Hepatocyte (in vitro differentiated cells): ENCODE measurements at places on chromosomes 12 and 14. TPM values are rescaled to one million over a fixed set of nuclear protein-coding genes. Genes with fewer than 3 reads are reported as not detected.

- no peak for DNase-seq
These were observed 99.0 kb upstream of the DDHD1 start for GRCh38 chr14:53252141-53252540.

The OR6C4 gene
- polyA plus RNA-seq = not detected in 2 replicates

GRCh38 chr14:58291646-58292045 is 6.7 kb upstream of the ARID4A start:
- DNase-seq = no peak

GRCh38 chr14:71414631-71415403 is 507.6 kb downstream of the PCNX1 start:
- no peak for DNase-seq

GRCh38 chr12:89206390-89206789 is 145.9 kb downstream of the DUSP6 start:
- DNase-seq = no peak

DNA sequence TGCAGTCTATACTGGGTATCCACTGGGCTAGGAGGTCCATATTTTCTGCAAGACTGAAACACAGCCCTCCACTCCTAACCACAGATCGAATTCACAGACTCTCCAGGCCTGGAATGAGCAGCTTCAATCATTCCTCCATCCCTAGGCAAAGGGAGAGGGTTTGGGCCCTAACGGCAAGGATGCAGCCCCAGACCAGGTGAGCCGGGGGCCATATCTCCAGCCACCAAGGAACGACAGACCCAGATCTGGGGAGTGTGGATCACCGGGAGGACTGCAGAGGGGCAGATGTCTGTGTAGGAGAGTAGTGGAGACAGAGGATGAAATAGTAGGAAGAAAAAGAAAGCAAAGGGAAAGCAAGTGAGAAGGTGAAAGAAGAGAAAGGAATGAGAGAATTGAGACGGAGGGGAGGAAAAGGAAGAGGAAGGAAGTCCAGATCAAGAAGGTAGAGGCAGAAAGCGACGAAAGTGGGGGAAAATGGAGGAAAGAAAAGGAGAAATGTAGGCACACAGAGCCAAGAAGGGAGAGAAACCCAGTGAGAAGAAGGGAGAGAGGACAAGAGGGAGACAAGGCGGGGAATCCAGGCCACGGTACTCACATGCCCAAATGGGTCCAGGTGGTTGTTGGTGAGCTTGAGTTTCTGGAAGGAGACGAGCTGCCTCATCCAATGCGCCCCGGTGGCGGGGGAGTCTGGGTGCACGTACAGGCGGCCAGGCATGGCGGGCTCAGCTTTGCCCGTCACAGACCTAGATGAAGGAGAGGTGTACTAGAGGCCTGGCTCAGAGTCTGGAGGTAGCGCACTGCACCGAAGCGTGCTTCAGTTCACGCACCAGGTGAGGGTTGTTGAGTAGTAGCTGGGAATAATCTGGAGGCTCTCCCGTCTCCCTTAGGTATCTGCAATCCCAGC is 7.7 kb downstream of the TBX5 start:
- no peak for DNase-seq

- DNase-seq = no peak
These were observed 25.7 kb downstream of the TBC1D15 start for GRCh38 chr12:71865166-71865713.

- DNase-seq = peak; percentile 3
These were observed 77.2 kb downstream of the BAZ1A start for GRCh38 chr14:34797747-34798583.

DNA sequence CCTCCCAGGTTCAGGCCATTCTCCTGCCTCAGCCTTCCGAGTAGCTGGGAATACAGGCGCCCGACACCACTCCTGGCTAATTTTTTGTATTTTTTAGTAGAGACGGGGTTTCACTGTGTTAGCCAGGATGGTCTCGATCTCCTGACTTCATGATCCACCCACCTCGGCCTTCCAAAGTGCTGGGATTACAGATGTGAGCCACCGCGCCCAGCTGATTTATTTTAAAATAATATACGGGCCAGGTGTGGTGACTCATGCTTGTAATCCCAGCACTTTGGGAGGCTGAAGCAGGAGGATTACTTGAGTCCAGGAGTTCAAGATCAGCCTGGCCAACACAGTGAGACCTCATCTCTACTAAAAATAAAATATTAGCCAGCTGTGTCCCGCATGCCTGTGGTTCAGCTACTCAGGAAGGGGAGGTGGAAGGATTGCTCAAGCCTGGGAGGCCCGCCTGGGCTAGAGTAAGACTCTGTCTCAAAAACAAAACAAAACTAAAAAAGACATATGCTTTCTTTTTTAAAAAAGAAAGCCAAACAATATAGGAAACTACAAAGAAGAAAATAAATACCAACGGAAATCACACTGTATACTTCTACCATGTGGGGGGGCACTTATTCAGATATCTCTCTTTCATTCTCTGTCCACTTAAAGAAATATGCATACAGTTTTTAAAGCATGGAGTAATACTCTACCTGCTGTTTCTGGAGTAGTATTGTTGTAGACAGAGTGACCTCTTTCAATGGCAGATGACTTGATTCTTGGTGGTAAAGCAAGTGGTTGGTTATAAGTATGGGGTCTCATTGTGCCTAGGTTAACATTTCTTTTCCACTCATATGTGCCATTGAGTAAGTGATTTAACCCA is 930 bp upstream of the MIA2 start:
- peak; percentile 30 for DNase-seq

The TAS2R42 gene
- polyA plus RNA-seq = 0.39 TPM in 1 of 2 replicates, not detected in the other

The DAO gene
- polyA plus RNA-seq = 0.41 and 0.88 TPM in 2 replicates

GRCh38 chr12:98259693-98260092 is 255.7 kb upstream of the TMPO start:
- DNase-seq = no peak

- DNase-seq = no peak
These were observed 10.3 kb downstream of the RTL1 start for GRCh38 chr14:100893228-100893601.

GRCh38 chr12:43320281-43320680 is 231.7 kb downstream of the ADAMTS20 start:
- no peak for DNase-seq

- no peak for DNase-seq
These were observed 15.7 kb upstream of the SLC6A12 start for GRCh38 chr12:229441-230191.

The GPR65 gene
- 0.13 and 0.22 TPM in 2 replicates for polyA plus RNA-seq

DNA sequence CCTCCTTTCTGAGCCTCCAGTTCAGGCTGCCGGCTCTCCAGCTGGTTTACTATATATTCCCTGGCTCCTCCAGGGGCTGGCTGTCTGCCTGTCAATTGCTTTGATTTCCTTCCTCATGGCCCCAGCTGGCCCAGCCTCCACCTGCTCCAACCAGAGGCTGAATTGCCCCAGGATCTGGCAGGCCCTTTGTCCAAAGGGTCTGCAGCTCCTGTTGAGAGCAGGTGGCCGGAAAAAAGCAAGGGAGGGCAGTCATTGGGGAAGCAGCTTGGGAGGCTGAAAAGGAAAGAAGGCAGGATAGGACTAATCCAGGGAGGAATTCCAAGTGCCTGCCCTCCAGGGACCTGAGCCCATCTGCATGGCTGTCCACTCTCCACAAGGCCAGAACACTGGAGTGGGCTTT is 25.3 kb downstream of the PAH start:
- no peak for DNase-seq

DNA sequence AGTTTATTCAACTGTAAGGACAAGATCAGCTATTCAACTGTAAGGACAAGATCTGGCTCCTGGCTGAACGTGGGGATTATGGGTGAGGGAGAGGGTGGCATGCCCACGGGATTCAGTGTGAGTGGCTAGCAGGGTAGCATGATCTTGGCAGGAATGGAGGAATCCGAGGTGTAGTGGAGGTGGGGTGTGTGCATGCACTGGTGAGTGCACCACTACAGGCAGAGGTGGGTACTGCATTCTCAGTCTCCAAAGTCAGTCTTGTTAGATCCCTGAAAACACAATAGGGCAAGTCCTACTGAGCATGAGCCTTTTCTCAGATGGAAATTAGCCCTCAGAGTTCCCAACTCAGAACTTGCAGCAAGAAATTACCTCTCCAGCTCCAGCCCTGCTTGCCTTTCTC is 32.2 kb upstream of the DCD start:
- no peak for DNase-seq

The TMX1 gene
- polyA plus RNA-seq = 34.0 and 39.9 TPM in 2 replicates

GRCh38 chr12:716506-716905 is 35.9 kb upstream of the WNK1 start:
- DNase-seq = peak; percentile 42

The SLC38A4 gene
- 8.5 and 16.5 TPM in 2 replicates for polyA plus RNA-seq

The VASH1 gene
- 6.0 and 6.3 TPM in 2 replicates for polyA plus RNA-seq

The NR2C1 gene
- polyA plus RNA-seq = 28.4 and 29.7 TPM in 2 replicates

DNA sequence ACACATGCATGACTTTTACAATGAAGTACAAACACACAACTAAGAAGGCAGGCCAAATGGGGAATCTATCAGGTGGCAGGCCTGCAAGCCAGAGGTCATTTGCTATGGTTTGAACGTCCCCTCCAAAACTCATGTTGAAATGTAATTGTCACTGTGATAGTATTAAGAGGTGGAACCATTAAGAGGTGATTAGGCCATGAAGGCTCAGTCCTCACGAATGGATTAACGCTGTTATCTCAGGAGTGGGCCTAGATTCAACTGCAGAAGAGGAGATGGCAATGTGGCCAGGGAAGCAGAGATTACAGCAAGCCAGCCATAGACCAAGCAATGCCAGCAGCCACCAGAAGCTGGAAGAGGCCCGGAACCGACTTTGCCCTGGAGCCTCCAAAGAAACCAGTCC is 13.5 kb upstream of the ACTR6 start:
- no peak for DNase-seq

GRCh38 chr12:82708061-82708879 is 21.6 kb downstream of the TMTC2 start:
- DNase-seq = peak; percentile 40

GRCh38 chr12:32229971-32230612 is 123.4 kb downstream of the BICD1 start:
- DNase-seq = no peak

DNA sequence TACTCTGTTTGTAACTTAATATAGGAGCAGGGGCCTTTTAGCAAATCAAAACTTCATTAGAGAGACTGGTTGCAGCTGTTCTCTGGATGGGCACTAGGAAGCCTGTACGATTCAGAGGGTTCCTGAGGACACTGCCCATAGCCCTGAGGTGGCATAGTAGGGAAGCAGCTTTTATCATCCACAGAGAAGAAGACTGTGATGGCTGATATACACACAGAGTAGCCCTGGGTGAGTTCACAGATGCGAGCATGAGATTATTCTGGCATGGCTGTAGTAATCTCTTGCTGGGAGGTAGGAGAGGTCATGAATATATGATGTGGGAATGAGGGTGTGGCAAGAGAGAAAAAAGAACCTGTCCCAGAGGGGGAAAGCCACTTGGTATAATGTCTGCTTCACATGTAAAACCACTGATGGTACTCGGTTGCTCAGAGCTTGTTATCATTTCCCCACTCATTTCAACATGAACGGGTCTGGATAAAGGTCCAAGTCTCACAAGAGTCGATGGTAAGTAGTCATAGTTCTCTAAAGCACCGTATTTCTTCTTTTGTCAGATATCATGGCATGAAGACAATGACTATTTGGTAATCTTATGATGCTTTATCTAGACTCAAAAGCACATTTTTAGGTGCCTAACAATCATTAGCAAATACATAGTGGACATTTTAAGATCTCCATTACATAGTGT is 52.0 kb downstream of the PEBP1 start:
- DNase-seq = no peak

DNA sequence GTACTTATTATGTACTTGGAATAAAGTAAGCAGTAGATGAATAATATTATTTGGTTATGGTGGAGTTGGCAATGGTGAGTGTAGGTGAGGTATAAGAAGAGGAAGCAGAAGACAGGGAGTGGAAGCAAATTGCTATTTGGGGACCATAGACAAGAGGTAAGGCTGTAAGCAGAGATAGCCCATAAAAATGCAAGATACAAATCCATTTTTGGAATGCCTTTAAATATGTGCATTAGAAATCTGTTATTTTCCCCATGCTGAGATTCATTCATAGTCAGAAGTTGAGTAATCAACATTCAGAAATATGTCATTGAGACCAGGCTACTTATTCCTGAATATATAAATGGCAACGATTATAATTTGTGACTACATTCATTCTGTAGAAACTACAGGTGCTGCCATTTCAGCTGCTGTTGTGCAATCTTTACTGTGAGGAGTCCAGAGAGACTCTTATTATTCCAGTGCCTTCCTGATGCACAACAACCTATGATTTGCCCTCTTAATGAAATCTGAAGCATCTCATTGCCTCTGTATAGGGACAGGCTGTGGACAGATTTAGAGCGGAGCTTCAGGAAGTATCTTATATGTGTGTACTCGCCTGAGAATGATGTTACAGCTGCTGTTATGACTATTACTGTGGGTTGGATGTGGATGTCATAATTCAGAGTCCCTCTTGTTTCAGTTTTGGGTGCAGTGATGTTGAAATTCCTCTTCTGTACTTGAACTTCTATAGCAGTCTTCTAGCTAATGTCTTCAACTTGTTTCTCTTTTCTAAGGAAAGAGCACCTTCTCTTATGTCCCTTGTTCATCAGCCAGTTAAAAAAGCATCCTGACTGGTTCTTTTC is 173.8 kb downstream of the NAV3 start:
- no peak for DNase-seq

GRCh38 chr14:50773632-50774541 is 57.1 kb downstream of the NIN start:
- peak; percentile 54 for DNase-seq

DNA sequence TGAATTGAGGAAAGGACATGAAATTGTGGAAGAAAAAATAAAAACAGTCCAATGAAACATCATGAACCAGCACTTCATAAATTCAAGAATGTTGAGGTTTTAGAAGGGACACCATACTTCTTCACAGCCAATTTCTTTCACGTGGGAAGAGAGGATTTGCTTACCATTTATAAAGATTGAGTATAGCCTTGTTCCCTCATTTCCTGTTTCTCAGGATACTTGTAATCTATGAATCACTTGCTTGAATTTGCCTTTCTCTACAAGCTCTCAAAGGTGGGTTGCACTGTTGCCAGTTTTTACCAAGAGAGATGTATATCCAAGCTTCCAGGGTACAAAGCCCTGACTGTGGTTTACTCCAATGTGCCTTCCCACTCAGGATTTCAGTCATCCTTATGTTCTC is 116.1 kb downstream of the DUSP6 start:
- no peak for DNase-seq

GRCh38 chr14:24436355-24437019 is 6.1 kb downstream of the SDR39U1 start:
- DNase-seq = peak; percentile 74

The KIF21A gene
- 25.0 and 35.7 TPM in 2 replicates for polyA plus RNA-seq

DNA sequence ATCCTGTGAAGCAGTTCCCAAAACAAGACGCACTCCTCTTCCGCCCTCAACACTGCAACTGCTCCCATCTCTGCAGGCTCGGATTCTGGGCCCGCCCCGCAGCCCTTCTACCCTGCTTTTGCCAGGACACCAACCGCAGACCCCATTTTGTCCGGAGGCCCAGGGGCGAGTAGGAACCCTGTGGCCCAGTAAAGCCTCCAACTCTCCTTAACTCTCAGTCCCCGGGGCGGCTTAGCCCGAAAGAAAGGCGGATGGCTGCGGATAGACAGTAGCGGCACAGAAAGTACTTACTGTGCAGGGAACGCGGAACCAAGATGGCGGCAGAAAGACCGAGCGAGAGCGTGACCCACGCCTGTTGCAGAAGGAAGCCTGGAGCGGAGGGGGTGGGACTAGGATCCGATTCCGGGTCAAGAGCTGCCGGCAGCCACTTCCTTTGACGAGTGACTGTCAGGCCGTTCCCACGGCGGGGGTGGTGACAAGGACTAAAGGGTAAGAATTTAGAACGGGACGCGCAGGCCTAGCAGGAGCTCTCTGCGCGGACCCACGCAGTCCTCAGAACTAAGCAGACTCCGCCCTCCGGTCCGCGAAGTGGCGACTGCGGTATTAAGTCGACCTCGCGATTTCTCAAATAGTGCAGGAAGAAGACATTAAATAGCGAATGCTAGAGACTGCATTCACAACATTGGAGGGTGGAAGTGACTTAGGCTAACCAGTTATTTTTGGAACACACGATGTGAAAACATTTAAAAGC is at the start of gene NACA:
Gene NACA (minus strand): TSS at position 328 of the 751 bp plus-strand sequence. CDS start 778 bp downstream, outside the sequence.
- peak; percentile 97 for DNase-seq
